COR-L47 (cell line): ENCODE measurements at places on chromosomes 13 and 19.

DNA sequence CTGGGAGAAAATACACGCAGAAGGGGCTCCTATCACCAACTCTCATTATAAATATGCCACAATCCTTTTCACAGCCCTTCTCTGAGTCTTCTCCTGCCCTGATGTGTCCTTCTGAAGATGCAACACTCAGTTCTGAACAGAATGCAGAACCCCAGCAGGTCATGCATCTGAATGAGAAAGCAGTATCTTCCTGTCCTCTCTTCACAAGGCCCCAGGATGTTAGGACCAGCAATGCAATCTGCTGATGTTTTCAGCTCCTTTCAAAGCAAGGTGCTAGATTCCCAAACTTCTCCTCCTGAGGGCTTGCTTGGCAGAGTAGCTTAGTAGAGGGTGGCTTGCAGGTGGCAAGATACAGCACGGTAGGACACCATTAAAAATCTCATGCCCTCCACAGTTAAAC lies 22.3 kb upstream of the DOCK9 start:
- DNase-seq: no peak

DNA sequence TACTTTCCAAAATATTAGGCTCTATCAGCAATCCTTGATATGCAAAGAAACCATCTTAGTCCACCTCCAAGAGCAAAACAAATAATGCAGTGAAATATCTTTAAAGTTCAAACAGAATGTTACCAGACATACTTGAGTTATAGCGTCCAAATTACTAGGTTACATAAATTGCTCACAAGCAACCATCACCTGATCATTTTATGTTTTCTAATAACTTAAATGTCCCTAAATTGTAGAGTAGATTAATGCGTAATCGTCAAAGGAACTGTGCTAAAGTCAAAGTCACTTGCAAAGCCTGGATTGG lies 350.6 kb upstream of the ARGLU1 start:
- DNase-seq: no peak

GRCh38 chr19:2546128-2547032 lies 70.5 kb downstream of the GADD45B start:
- DNase-seq: no peak

- peak; percentile 60 for DNase-seq
Measured at GRCh38 chr13:25085125-25085742, 10.7 kb upstream of the PABPC3 start.

DNA sequence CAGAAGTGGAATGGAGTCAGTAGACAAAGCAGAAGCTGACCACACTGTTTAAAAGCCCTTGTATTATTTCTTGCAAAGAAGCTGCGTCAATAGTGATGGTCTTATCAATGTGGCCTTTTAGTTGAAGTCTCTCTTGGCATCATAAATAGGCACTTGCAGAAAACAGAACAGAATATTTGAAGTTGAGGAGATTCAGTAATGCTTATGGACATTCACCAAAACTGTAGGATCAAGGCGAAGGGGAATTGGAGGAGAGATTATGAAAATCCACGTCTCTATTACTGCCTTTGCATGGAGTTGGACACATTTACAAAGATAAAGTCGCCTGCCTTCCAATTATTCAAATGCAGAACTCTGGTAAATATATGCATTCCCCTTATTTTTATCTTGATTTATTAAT lies 1482.8 kb downstream of the EFNB2 start:
- DNase-seq: no peak

- no peak for DNase-seq
Measured at GRCh38 chr13:44230071-44230470, 143.6 kb upstream of the SERP2 start.

DNA sequence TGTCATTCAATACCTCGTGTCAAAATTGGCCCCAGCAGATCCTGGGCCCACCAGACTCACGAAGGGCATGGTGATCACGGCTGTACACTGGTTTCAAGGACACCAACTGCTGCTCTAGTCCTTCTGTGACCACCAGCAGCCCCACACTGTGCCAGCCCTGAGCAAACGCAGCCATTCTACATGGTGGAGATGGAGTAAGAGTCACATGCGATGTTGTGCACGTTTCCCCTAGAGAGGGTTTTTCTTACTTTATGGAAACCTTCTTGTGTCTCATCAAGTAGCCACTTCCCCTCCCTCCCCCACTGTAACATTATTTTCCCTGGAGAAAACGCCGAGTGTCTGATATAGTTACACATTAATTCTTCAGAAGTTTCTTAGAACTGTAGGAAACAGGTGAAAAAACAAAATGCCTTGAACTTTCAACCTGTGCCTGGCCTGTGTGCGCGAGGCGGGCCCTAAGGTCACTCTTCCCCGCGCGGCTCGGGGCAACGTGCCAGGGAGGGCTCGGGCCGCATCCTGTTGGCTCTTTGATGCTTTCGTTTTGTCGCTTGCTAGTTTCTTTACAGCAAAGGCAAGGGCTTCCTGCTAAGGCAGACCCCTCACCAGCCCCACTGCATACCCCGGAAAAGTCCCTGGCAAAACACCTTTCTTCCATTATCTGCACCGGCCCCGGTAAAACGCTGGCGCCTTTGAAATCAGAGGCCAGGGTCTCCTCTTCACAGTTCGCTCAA lies 44.6 kb downstream of the GGACT start:
- no peak for DNase-seq

DNA sequence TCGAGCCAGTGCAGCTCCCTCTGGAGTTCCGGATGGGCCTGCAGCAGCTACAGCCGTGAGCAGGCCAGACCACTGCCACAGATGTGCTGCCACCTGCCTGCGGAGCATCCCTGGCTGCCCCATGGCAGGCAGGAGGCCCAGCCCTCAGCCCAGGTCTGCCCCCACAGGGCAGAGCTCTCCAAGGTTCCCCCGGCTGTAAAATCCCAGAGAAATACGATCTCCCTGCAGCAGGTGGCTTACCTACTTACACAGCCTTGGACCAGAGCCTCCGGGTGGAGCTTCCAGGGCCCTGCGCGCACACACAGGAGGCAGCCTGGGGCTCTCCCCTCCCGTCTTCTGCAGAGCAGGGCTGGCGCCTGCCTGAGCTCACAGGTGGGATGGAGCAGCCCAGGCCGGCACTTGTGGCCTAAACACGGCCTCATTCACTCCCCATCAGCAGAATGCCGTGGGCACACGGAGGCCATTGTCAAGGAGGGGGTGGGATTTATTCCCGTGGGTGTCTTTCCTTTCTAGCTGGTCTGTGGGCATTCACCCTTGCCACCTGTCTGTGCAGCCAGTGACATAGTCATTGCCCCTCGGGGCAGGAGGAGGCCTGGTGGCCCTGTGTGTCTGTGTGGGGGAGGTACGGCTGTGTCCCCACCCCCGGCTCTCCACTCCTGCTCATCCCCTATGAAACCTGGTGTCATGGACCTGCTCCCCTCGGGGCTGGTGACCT lies 118.0 kb downstream of the KDM4B start:
- DNase-seq: peak; percentile 50

- no peak for DNase-seq
Measured at GRCh38 chr19:30309905-30310601, 62.1 kb upstream of the ZNF536 start.

DNA sequence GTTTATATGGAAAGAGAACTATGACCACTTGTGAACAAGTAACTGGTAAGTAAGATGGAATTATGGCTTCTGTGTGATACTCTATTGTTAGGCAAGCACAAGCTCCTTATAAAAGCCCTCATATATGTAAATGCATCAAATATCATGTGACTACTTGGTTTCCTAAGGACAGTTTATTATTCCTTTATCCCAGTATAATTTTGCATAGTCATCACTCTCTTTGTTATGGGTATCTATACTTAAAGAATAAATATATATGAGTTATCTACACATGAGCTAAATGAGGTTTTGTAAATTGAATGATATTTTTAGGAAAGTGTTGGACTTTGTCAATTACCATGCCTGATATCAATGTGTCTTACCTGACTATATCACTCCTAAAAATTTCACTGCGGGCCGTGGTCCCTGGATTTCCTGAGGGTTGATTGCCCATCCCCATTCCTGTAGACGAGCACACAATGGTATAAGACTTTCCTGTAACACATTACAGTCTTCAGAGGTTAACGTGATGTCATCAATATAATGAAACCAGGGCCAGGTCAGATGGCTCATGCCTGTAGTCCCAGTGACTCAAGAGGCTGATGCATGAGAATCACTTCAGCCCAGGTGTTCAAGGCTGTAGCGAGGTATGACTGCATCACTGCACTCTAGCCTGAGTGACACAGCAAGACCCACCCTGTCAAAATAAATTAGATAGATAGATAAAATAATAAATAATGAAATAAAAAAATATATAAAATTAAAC lies 20.7 kb downstream of the ZNF844 start:
- DNase-seq: no peak

GRCh38 chr13:112668924-112669323 lies 20.9 kb upstream of the ATP11A start:
- DNase-seq: no peak

- peak; percentile 43 for DNase-seq
Measured at GRCh38 chr19:46840498-46840942, 10.1 kb downstream of the AP2S1 start.

DNA sequence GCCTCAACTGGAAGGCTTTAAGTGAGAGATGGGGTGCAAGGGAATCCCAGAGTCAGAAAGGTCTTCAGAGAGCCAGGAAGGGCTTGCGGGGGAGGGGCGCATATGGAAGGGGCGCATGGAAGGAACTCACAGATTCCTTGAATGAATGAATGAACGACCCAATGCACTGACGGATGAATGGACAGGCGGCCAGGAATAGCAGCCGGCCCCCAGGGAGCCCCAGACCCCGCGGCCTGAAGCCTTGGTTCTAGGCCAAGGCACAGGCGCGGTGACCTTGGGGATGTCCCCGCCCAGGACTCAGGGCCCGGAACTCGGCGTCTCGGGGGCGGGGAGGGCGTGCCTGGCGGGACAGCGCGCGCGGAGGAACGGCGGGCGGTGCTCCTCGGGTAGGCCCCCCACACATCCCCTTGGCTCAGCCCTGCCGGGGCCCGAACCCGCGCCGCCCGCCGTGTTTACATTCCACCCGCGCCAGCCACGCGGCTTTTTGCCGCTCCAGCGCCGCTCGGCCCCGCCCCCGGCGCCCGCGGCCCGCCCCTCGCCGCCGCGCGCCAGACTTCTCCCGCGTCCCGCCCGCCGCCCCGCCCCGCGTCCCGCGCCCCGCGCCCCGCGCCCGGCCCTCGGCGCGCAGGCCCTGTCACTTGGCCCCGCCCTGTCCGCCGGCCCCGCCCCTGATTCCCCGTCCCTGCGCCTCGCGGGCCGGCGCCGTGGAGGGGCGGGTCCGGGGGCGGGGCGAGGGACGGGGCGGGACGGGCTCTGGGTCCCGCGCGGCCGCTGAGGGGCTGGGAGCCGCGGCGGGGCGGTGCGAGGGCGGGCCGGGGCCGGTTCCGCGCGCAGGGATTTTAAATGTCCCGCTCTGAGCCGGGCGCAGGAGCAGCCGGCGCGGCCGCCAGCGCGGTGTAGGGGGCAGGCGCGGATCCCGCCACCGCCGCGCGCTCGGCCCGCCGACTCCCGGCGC lies at the start of gene CCNE1:
Gene CCNE1 (plus strand): TSS at position 867 of the 955 bp plus-strand sequence. CDS start 565 bp downstream, outside the sequence.
- DNase-seq: peak; percentile 75

DNA sequence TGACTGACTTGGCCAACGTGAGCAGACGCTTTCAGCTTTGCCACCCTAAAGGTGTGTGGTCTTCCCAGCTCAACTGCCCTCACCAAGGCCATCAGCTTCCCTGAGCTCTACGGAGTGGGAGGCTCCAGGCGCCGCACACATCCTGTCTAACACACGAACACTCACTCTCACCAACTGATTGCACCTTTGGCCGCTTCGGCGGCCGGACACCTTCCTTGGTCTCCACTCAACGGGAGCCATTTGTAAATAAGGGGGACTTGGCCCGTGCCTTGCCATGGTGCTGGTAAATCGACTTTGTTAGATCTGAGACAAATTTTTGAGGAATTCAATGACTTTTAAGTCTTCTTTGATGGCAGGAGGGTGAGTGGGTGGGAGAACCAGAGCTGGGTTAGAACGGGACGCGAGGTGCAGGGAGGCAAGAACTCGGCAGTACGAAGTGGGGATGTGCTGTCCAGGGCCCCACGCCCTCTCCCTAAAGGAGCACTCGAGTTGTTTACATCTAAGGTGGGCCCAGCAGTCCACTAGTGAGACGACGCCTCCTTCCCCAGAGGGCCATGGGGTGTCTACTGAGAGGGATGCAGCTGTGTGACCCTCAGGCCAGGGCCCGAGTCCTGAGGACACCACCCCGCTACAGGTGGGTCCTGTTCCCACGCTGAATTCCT lies 4.4 kb downstream of the C13orf46 start:
- DNase-seq: no peak

GRCh38 chr19:44668985-44669764 lies 2.1 kb upstream of the CEACAM19 start:
- no peak for DNase-seq

DNA sequence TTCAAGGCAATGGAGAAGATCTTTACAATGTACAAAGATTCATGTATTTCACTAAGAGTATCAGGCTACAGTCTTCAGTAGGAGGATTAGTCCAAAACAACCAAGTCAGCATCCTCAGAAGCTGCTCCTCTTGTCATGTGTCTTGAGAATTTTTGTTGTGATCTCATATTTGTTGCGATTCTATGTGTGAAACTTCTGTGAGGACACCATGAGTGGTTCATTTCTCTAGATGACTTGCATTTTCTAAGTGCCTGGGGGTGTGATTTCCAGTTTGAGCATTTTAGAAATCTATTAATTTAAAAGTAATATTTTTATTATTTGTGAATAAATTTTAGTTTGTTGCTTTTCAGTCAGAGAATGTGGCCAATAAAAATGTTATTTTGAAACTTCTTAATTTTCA lies 94.5 kb downstream of the RAP2A start:
- DNase-seq: no peak

GRCh38 chr19:35430409-35431144 lies 17.5 kb upstream of the FFAR2 start:
- DNase-seq: no peak

GRCh38 chr13:52600666-52601065 lies 41.6 kb upstream of the HNRNPA1L2 start:
- DNase-seq: no peak

GRCh38 chr19:2883686-2884439 lies 16.7 kb downstream of the ZNF556 start:
- DNase-seq: no peak

DNA sequence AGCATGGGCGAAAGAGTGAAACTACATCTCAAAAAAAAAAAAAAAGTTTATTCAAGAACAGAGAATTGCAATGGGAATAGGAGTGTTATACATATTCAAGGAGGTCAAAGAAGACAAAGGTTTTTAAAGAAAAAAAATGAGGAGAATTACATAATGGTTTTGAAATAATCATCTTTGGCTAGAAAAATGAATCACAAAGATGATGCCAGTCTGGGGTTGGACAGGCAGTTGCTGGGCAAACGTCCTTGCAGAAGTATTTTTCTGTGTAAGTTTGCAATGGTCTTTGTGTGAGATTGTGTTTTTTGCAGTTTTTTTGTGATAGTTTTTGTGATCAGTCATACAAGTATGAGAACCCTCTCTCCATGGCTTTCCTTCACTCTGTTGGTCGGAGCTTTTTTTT lies 23.7 kb downstream of the LYPD3 start:
- no peak for DNase-seq

DNA sequence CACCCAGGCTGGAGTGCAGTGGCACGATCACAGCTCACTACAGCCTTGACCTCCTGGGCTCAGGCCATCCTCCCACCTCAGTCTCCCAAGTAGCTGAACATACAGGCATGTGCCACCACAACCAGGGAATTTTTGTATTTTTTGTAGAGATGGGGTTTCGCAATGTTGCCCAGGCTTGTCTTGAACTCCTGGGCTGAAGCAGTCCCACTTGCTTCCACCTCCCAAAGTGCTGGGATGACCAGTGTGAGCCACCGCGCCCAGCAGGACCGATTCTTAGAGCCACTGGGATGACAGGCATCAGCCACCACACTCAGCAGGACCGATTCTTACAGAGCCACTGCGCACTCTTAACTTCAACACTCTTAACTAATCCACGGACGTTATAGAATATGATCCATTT lies 54.9 kb upstream of the RANBP3 start:
- no peak for DNase-seq

GRCh38 chr19:996051-996838 lies 4.0 kb upstream of the GRIN3B start:
- DNase-seq: peak; percentile 65
